Amygdala (tissue), 56 donors: ENCODE measurements at places on chromosomes 7 and 10.

GRCh38 chr7:22061775-22062174 lies 116.1 kb upstream of the CDCA7L start:
- no peak for DNase-seq

- no peak for DNase-seq
These were observed 6.1 kb upstream of the KIF20B start for GRCh38 chr10:89695307-89695706.

DNA sequence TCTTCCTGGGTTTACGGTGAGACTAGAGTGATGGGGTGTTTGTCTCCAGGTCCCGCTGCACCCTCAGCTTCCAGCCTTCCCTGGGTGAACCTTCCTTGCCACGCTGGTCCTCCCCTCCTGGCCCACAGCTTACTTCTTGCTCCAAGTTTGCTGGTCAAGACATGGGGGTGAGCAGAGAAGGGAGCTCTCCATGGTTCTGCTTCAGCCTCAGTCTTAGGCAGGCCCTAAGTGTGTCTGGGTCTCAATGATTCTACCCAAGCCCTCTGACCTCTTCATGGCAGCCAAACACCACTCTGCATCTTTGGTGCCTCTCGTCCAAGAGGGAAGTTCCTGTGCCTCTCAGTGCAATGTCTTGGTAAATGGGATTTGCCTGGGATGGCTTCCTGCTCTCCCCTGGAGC lies 356.5 kb upstream of the KLF6 start:
- DNase-seq: no peak

- no peak for DNase-seq
These were observed 57.3 kb downstream of the ADARB2 start for GRCh38 chr10:1679821-1680650.

DNA sequence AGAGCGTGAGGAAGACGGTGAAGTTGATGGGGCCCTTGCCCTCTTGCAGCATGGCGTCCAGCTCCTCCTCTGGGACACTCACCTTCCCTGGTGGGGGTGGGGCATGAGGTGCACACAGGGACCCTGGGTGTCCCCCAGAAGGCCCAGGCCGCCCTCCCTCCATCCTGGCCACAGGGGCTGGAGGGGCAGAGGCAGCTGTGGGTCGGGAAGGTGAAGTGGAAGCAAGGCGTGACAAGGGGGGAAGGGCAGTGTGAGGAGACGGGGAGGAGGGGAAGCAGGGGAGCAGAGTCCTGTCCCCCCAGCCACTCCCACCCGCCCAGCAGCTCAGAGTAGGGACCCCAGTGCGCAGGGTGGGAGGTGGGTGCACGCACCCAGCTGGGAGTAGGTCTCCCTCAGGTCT lies 791 bp downstream of the MYL7 start:
- no peak for DNase-seq

DNA sequence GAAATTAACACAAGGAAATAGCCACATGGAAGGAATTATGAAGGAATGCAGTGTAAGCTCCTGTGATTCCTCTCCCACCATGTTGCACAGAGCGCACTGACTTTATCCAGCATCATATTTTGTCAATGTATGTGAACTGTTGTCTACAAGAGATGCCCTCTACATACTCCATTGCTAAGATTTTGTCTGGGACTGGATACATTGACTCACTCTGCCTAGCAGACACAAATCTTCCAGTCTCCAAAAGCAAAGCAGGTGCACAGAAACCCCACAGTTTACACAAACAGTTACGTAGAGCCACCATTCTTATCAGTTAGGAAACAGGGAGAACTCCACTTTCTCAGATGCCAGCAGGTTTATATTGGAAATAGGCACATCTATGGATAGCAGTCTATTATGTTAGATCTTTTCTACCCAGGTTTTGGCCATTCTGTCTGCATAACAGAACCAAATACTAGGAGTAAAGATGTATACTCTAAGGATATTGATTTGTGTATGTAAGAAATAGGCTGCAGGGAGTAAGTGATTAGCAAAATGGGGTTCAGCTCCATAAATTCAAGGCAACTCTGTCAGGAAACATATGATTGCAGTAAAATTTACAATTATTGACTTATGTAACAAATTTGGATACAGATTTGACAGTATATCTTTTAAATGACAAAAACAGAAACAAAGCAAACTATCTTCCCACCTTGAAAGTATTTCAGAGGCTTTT lies 1.5 kb downstream of the AKR1C2 start:
- DNase-seq: no peak

GRCh38 chr7:95327356-95327755 lies 3.0 kb upstream of the PON1 start:
- DNase-seq: no peak

- DNase-seq: no peak
These were observed 75.5 kb downstream of the UBE2H start for GRCh38 chr7:129877146-129877792.
